ENCODE measurements at places on chromosomes 3 and 15.

- no peak for DNase-seq
These were observed 14.6 kb upstream of the FGD5 start for GRCh38 chr3:14803981-14804834.

DNA sequence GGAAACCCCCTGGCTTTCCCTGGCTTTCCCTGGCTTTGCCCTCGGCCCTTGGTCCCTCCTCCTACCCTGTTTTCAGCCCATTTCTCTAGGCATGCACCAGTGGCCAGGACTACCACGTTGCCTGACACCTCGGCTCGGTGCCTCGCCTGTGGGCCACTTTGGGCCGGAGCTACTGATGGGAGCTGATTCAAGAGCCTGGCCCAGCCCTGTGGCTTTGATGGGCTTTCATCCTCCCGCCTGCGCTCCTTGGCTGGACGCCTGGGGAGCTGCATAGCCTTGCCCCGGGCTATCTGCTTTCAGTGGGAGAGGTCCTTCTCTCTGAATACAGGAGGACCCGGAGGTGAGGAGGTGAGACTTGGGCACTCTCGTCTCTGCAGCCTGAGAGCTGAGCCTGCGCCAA is 192.7 kb upstream of the HES1 start:
- no peak for DNase-seq

GRCh38 chr3:42711491-42712343 is 9.1 kb upstream of the HHATL start:
- DNase-seq, result no peak

DNA sequence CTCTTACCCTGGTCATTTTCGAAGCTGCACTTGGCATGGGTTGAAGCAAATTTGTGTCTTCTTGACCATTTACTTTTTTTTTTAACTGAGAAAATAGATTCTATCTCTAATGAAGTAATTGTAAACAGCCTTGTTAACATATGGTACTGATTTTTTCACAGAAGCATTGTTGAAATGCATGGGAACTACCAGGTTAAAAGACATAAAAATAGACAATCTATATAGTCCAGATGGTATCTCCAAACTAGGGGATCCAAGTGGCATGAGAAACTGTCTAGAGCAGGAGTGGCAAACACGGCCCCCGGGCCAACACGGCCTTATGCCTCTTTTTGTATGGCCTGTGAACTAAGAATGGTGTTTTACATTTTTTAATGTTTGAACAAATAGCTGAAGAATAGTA is 41.9 kb downstream of the CACNA1D start:
- DNase-seq, result no peak

GRCh38 chr3:85495602-85496001 is 536.8 kb downstream of the CADM2 start:
- no peak for DNase-seq

DNA sequence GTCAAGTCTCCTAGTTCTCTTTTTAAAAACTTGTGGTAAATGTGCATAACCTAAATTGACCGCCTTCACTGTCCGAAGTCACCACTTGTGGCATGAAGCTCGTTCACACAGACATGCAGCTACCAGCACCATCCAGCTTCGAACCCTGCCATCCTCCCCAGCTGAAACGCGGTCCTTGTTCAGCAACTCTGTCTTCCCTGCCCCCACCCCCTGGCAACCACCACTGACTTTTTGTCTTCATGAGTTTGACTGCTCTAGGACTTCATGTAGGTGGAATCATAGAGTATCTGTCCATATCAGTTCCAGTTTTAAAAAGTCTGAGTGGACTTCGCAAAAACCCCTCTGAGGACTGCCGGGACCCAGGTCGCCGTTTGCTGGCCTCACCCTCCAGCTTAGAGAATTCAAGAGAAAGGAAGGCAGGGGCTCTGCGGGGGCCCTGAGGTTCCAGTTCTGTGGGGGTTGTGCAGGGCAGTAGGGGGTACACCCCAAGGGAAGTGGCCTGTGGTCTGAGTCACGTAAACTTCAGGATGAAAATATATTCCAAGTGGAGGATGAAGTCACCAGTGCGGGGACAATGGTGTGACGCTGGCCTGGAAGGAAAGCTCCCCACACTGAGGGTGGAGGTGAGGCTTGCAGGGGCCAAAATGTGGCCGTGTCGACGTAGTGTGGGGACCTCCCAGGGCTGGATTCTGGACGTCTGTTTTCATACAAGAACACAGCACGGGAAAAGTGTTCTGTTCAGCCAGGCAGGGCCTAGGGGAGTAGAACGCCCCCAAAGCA is 67.6 kb downstream of the ABTB1 start:
- DNase-seq, result no peak

All from Jurkat, Clone E6-1 (cell line).